NCI-H2107 (cell line): ENCODE measurements at places on chromosomes 13 and 19.

DNA sequence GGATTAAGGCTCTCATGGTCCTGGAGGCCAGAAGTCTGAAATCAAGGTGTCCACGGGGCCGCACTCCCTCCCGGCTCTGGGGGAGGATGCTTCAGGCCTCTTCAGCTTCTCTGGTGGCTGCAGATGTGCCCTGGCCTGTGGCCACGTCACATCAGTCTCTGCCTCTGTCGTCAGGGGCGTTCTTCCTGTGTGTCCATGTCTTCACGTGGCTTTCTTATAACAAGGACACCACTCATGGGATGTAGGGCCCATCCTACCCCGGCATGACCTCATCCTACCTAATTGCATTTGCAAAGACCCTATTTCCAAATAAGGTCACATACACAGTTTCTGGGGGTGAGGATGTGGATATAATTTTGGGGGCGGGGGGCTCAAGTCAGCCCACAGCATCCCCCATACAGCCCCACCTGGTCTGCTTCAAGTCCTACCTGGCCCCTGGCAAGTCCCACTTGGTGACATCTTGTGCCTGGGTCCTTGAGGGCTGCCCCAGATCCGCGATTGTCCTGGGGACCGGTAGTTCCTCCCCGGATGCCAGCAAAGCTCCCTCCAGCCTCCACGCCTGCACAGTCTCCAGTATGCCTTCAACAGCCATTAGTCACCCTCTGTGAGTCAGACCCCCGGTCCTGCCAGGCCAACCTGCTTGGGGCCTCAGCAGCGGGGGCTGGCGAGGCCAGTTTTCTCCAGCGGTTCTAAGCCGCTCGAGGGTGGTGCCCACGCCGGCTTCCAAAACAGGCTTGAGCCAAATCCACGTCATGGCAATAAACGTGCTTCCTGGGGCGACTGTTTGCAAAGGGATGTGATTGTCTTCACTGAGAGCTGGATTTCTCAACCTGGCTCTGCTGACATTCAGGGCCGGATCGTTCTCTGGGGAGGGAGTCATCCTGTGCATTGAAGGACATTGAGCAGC is 32.2 kb downstream of the MYO9B start:
- no peak for DNase-seq

DNA sequence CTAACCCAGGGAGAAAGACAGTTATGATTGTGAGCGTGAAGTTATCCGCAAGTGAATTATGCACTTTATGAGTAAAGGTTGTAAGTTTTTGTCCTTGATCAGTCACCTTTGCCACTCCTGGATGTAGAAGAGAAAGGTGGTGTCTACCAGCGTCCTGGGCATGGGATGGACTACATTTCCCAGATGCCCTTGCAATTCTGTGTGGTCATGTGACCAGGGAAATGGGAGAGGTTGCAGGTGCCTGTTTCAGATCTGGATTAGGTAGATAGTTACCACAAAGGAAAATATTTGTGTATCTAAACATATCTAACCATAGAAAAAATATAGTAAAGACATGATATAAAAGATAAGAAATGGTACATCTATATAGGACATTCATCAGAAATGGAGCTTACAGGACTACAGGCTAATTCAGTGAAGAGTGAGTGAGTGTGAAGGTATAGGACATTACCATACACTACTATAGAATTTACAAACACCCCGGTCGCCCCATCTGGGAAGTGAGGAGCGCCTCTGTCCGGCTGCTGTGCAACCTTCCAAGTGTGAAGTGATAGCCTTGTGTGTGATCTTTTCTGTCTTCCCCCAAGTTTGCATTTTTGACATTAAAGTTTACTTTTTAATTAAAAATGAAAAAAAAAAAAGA is 51.6 kb upstream of the CACNA1A start:
- no peak for DNase-seq

DNA sequence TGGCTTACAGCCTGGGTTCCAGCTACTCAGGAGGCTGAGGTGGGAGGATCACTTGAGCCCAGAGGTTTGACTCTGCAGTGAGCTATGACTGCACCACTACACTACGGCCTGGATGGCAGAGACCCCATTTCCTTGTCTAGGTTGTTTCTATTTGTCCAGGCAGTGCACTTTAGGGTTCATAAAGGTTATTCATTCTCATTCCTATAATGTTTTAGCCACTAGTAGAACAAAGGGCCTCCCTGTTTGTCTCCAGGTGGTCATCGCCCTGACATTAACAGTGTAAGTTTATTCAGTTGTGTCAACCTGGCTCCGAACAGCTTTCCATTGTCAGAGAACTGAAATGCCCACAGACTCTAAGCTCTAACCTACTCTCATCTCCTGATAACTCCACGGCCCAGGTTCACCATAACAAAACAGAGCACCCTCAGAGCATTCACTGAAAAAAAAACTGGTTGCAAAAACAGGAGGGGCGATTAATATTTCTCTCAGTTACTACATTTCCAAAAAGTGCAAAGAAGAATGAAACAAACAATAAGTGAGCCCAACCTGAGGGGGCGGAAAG is 37.1 kb downstream of the SMAD9 start:
- DNase-seq, result no peak

GRCh38 chr13:111202745-111203144 is 87.6 kb downstream of the ARHGEF7 start:
- DNase-seq, result no peak

DNA sequence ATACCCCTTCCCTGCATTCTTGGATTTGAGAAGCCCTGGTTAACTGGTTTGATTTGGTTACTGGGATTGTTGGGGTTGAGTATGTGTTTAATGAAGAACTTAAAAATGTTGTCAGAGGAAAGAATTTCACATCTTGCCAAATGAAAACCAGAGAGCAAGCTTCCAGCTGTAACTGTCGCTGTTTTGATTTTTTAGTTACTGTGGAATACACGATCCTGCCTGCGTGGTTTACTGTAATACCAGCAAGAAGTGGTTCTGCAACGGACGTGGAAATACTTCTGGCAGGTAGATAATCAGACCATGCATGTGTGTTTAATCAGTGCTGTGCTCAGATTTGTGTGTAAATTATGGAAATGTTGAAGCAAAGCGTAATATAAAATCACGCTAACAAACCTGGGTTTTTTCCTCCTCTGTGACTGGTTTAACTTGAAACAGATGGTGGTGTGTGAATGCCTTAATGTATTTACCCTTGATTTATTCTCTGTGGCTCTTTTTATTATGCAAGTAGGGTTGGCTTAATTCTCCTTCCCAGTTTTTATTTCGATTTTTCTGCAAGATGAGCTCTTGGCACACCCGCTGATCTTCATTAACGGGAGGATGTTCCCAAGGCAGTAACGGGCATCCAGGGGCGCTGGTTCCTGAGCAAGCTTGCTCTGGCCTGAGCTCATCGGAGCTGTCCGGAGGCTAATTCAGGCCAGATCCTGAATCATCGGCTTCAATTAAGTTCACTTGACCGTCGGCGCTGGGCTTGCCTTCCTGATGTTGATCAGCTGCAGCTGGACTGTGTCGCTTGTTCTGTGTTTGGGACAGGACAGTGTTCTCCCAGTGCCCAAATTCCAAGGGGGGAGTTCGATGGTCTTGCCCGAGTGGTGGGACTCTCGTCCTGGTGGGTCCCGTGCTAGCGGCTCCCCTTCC is 16.0 kb downstream of the UPF1 start:
- no peak for DNase-seq

DNA sequence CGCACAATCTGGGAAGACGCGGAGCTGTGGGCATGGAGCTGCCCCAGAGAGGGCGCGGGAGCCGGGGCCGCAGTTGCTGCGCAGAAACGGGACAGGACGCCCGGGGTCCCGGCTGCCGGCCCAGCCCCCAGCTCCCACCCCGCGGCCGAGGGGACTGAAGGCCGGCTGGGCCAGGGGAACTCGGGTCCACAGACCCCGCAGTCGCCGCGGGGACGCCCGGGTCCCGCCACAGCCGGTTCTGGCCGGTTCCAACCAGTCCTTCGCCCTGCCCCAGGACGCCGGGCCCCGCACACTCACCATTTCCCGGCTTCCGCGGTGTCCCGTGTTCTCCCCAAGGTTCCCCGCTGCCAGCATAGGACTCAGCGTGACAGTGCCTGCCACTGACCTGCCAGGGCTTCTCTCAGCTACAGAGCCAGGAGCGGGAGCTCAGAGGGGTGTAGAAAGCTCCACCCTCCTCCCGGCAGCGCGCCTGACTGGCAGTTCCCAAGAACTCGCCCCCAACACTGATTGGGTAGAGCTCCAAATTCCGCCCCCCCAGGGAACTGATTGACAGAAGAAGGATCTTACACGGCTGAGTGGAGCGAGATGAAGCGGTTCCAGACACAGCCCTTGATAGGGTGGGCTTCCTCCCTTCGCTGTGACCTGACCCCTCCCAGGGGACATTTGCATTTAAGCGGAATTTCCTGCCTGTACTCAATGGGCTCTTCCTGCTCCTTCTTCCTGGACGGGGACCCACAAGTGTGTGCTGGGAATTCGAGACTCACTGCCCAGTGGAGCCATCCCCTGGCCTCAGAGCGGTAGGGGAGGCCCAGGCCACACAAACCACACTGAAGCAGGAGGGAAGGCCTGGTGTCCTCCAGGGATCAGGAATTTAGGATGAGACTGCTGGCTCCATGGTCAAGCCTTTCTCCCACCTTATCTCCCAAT is at the start of gene ZNF442:
TSS of gene ZNF442 (minus strand) at position 448 of the 927 bp plus-strand sequence. CDS start 2,052 bp downstream, outside the sequence.
- no peak for DNase-seq

- DNase-seq, result no peak
Observed at GRCh38 chr13:51721496-51721895, 82.5 kb downstream of the DHRS12 start.
